ENCODE measurements at places on chromosomes 7 and 10.

DNA sequence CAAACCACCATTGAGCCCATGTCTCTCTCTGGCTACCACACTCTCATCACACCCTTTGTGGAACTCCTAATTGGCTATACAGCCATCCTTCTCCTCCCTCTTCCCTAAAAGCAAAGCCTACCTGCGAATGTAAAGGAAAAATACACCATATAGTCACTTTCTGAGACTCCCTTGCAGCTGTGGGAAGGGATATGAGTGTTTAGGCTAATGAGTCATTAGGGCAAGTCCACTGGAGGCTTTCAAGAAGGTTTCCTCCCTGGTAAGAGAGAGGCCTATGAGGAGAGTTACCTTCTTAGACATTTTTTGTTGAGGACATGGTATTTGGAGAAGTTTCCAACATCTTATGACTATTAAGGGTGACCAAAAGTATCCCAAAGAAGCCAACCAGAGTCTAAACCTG, 4.1 kb upstream of the TMEM243 start:
- DNase-seq = no peak

GRCh38 chr10:114821293-114821914, at the start of gene FHIP2A:
Gene FHIP2A, plus strand, starts transcription at chr10:114821780. Its CDS starts 299 bp downstream, at chr10:114822079.
- peak; percentile 23 for DNase-seq

DNA sequence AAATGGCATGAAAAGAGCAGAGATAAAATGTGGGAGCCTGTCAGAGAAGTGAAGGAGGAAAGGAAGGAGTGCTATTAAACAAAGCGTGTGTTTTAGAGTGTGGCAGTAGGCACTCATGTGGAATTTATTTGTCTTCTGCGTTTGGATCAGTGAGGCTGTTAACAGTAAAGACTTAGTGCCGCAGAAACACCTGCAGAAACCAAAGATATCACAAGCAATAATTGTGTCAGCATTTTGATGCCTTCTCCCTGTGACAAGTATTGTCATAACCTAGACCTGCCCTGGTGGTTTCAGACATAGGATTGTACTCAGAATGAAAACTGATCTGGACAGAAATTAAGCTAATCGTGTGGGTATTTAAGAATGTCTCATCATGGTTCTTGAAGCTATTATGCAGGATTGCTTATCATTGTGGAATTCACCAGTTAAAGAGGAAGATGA, 191.0 kb downstream of the CAMK1D start:
- no peak for DNase-seq

- no peak for DNase-seq
Observed at GRCh38 chr7:116162992-116163391, 47.3 kb upstream of the TES start.

- DNase-seq = no peak
Observed at GRCh38 chr10:130931256-130931655, 380.3 kb downstream of the TCERG1L start.

GRCh38 chr7:131480384-131481315, 75.8 kb downstream of the PODXL start:
- no peak for DNase-seq

DNA sequence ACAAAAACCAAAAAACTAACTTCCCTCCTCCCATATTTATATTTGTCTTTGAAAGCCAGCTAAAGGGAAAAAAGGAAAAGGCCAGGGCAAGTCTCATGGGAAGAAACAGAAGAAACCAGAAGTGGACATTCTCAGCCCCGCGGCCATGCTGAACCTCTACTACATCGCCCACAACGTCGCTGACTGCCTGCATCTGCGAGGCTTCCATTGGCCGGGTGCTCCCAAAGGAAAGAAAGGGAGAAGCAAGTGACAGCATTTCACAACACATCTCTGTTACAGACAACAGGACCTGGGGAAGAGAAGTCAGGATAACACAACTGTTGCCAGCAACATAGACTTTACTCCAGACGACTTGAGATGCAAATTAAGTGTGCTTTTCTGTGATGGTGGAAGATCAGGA, 9.9 kb downstream of the SMKR1 start:
- no peak for DNase-seq

- no peak for DNase-seq
Observed at GRCh38 chr10:127456122-127456521, 93.0 kb upstream of the NPS start.

DNA sequence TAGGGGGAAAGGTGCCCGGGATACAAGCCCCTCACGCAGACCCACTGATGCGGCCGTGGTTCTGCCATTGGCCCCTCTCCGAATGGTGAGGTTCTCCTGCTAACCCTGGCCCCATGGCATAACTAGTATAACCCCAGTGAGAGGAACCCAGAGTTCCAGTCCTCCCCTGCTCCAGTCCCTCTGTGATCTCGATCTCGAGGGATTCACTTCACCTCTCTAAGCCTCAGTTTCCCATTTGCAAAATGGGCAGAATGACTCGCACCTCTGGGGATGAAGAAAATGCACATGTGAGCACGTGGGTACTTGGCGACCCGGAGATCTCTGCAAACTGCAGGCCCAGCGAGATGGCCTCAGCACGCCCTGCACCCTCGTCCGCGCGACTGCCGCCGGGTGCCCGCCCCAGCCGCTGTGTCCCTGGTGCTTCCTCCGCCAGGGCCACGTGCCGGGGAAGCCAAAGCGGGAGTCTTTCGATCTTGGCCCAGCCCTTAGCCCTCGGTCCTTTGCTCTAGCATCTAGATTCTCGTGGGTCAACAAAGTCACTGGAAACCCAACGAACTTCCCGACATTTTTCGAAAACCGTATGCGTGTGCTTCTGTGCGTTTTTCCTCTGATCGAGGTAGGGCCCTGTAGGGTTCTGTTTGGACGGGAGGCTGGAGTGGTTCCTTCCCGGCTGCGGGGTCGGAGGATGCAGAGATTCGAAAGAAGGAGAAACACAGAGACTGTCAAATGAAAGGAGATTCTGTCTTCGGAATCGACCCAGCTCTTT, 169.8 kb downstream of the UBE2H start:
- DNase-seq = no peak

DNA sequence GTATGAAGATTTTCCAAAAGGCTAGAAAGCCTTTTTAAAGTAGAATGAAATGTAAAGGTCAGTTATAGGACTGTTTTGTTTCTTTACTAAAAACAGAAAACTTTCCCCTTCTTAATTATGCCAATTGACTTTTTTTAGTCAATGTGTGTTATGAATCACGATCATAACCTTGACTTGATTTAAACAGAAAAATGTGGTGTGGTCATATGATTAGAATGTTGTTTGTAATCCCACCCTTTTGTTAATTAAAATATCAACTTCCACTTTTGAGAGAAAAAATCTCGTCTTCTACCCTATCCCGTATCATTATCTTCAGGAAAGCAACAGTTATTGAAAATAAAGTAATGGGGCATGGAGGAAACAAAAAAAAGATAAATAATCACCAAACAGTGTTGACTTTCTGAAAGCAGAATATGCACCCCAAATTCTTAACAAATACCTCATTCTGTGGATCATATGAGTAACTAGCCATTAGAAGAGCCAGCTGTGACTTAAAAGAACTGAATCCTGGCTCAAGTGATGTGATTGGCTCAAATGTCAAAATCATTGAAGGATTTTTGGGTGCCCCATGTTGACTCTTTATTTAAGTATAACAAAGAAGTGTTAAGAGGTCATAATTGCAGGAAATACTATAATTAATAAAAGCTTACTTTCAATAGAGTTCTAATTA, 32.3 kb upstream of the SLC16A12 start:
- no peak for DNase-seq

GRCh38 chr7:34675749-34676374, 17.8 kb downstream of the NPSR1 start:
- peak; percentile 1 for DNase-seq

GRCh38 chr10:24952143-24952706, at the start of gene PRTFDC1:
Gene PRTFDC1, minus strand, starts transcription at chr10:24952606. Its CDS starts 31 bp downstream, at chr10:24952575.
- DNase-seq = no peak

GRCh38 chr10:5892007-5892406, 2.0 kb downstream of the FBH1 start:
- DNase-seq = no peak

DNA sequence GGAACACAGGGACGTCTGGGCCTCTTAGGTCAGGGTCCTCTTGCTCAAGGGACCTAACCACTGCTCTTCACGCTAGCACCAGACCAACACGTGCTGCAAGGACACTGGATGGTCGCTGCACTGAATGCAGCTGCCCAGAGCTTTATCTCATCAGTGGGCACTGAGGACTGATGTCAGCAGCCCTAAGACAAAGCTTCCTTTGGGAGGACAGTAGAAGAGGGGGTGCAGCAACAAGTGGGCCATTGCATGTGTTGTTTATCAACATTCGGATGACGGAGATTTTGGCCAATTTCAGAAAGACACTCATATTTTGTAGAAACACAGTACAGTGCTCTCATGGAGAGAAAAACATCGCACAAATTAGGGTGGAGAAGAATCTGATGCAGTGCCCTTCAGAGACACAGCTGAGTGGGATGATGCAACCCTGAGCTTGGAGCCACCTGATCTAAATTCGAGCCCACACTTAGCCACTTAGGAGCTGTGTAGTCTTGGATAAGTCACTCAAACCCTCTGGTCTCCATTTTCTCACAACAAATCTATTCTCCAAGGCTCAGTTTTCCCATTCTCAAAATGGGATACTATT, 1.7 kb downstream of the OPALIN start:
- DNase-seq = no peak

DNA sequence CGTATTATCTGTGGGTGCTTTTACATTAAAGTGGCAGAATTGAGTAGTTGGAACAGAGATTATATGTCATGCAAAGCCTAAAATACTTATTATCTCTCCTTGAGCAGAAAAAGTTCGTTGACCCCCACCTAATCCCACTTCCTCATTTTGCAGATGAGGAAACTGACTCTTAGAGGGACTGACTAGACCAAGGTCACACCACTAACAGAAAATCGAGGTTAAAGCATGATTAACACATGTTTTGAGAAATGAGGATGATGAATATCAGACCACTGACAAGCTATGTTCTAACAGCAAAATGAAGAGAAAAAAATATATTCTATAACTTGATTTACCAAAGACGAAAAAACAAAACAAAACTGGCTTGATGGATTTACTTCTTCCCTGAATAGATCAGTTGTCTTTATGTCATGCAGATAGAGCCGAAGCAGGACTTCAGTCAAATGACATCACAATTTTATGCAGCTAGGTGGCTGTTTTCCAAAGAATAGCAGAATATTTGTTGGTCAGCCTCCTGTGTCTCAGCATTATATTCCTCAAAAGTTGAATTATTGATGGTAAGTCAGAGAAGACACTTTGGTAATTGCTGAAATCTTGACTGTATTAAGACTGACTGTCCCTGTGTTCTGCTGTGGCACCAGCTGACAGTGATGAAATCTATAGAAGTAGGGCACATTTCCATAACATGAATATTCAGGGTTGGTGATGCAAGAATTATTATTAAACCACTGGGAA, 24.2 kb upstream of the SMIM30 start:
- DNase-seq = peak; percentile 90

DNA sequence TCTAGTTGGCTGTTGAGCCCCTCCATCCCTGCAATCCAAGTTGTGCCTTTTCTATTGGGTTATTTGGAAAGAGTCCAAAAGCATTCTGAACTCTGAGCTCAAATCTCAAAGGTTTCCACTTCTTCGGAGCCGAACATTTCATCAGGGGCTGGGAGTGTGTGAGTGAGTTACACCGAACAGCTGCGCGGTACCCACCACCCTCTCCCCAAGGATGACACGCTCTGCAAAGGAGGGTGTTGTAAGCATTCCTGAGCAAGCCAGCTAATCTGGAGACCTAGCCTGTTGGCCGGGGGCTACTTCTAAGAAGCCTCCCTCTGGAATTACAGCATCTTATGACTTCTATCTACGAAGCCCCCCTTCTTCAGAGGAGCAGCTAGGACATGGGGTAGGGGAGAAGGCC, 270.5 kb downstream of the CREB5 start:
- DNase-seq = no peak

GRCh38 chr7:33671531-33672262, 233.6 kb upstream of the BMPER start:
- no peak for DNase-seq

DNA sequence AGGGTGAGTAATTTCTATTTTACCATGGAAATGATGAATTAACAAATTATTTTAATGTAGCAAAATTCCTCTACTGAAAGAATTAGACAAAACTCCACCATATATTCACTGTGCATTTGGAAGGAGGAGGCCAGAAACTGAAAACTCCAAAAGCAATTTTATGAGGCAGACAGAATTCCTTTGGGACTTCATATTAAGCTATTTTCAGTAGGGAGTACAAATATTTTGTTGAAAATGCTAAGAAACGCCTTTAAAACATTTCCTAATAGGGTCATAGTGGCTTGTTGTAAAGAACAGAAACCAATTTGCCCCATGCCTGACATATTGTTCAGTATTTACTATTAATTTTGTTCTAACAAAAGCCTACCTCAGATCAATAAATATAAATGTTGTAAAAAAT, 117.8 kb downstream of the TES start:
- DNase-seq = no peak

- no peak for DNase-seq
Observed at GRCh38 chr10:102112210-102112817, 7.9 kb downstream of the LDB1 start.

GRCh38 chr10:127973791-127974311, 66.9 kb downstream of the PTPRE start:
- DNase-seq = no peak

DNA sequence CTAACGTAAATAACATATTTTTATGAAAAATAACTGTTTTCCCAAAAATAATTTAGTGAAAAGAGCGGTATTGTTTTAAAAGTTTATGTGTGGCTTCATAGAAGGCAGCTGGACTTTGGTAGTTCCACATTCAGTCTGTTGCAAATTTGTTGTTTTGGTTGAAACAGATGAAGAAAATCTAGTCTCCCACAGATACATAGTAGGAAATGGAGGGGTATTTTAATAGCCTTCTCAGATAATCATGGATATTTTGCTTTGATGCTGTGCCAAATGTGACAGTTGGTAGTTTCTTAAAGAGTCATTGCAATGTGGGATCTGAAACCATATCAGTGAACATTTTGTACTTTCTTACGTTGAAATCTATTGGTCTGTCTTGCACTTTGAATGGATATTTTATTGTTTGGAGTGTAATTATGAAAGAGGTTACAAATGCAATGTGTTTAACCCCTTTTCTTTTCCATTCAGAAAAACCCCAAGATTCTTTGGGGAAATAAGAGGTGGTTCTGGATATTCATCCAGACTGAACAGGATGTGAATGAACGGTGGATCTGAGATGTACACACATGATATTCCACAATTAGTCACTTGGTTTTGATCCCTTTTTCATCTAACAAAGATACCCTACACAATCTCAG, 10.4 kb downstream of the ZNF365 start:
- DNase-seq = no peak

All from HL-60 (cell line).